Caudate nucleus (tissue), 63 donors: ENCODE measurements at places on chromosomes 7 and 10.

DNA sequence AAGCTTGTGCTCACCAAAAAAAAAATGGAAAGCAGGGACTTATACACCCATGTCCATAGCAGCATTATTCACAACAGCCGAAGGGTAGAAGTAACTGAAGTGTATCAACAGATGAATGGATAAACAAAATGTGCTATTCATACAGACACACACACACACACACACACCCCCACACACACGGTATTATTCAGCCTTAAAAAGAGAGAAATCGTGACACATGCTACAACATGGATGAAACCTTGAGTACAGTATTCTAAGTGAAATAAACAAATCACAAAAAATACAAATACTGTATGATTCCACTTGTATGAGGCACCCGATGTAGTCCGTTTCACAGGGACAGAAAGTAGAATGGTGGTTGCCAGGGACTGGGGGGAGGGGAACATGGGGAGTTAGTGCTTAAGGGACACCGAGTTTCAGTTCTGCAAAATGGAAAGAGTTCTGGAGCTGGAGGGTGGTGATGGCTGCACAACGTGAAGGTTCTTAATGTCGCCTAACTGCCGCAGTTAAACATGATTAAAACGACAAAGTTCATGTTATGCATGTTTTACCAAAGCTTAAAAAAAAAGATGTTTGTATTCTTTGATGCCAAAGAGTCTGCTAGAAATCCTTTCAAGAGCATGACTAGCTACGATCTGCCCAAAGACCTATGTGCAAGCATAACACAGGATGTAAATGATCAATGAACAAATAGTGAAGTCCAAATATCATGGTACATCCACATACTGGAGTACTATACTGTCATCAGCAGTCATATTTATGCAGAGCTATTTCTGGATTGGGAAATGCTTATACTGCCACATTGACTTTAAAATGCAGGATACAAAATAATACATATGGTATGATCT lies 7.2 kb downstream of the TNS3 start:
- no peak for DNase-seq

GRCh38 chr10:60350400-60350799 lies 39.3 kb downstream of the ANK3 start:
- DNase-seq: no peak

- DNase-seq: no peak
These were observed 386.9 kb downstream of the GALNT17 start for GRCh38 chr7:71518880-71519279.

DNA sequence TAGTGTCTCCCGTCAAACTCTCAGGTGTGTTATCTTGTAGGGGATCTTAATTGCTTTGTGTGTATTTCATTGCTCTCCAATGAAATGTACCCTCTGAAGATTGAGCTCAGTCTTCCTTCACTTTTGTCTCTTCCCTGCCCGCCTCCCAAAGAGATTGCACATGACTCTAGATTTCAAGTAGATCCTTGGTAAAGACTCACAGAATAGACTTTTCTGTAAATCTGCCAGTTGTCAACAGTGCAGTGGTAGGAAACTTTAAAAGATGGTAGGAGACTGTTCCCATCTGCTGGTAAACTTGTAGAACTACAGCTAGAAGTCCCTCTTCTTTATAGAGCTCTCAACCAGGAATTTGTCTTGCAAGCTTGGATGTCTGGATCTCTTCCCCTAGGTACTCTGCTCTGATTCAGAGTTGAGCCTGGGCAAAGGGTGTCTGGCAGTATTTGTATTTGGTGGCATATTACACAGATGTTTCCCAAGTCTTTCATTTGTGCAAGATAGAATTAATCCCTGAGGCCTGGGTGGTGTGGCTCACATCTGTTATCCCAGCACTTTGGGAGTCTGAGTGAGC lies 9.6 kb downstream of the CCL26 start:
- DNase-seq: no peak

DNA sequence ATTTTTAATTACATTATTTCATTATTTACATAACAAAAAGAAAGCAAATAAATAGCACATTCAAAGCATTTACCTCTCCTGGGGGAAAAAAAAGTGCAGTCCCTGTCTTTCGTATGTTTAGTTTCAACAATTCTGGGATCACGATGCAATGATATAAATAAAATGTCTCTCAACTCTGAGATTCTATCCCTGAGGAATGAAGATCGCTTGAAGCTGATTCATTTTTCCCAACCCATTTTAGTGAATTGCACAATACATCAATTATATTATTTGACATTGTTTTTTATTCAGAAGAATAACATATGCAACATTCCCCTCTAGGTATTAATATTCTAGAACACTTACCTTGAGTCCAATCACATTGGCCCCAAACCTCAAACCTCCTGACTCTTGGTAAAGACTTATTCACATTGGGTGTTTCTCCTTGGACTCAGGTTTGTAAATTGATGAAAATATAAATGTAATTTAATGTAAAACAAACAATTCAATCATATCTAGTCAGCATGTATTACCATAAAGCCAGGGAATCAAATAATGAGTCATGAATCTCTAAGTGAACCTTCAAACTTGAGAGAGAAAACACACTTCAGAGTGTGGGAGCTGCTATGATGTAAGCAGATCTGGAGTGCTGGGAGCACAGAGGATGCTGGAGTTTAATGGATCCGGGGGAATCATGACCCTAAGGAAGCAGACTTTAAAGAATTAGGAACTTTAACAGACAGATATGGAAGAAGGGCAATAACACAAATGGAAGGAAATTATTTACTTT lies 5.3 kb upstream of the SCIN start:
- no peak for DNase-seq

DNA sequence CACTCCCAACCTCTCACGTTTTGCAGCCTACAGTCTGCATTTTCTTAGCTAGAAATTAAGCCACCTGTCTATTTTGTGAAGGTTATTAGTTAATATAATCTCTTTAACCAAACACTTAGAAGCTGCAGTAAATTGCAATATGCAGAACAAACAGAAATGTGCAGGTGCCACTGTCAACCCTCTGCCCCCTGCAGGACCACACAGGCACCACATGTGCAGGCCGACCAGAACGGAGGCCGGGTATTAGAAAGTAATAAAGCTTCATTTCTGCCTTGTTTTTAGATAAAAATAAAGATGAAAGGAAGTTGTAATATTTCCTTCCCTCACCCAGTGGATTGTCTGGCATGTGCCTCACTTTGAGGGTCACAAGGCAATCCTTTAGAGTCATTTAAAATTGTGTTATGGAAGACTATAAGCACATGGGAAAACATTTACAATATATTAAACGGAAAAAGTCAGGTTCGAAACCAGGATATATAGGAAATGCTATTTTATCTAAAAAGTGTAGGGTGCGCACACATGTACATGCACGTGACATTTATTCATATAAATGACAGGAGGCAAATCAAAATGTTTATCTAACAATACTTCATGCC lies 158.2 kb downstream of the ARHGAP12 start:
- DNase-seq: no peak

DNA sequence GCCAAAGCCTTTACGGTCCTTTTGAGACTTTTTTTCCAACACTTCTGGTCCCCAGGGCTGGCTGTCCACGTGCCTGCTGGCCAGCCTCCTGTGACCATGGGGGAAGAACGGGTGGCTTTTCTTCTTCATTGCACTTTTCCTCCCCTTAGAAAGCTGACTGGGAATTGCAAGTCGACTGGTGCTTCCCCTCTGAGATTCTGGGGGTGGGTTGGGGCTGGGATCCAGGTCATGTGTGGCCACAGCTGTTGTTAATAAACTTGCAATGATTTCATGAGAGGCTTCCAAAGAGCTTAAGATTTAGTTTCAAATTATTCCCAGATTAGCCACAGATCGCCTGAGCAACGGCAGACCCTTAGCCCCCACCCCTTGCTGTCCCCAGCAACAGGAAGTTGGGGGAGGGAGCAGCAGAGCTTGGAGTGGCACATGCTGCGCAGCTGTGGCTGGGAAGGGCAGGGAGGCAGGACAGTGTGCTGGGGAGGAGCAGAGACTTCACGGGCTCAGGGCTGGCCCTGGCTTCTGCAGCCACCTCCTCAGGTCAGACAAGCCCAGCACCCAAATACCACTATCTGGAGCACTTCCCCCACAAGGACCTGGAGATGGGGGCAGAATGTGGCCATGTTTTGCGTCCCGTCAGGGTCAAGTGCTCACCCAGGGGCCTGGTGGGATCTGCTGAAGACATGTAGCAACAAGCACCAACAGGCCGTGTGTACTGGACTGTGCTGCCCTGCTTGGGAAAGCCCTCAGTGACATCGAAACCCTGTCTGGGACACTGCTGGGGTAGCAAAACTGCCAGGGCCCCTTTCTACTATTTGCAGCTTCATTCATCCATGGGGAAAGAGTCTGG lies 147.1 kb downstream of the RNF216 start:
- peak; percentile 29 for DNase-seq

- no peak for DNase-seq
These were observed 30.6 kb downstream of the ADARB2 start for GRCh38 chr10:1706711-1707110.
